ENCODE measurements at places on chromosomes 1 and 21.

GRCh38 chr21:42651515-42652401 is 1.7 kb upstream of the PDE9A start:
- no peak for DNase-seq

- DNase-seq, result no peak
Measured at GRCh38 chr1:221371705-221372104, 370.2 kb downstream of the DUSP10 start.

DNA sequence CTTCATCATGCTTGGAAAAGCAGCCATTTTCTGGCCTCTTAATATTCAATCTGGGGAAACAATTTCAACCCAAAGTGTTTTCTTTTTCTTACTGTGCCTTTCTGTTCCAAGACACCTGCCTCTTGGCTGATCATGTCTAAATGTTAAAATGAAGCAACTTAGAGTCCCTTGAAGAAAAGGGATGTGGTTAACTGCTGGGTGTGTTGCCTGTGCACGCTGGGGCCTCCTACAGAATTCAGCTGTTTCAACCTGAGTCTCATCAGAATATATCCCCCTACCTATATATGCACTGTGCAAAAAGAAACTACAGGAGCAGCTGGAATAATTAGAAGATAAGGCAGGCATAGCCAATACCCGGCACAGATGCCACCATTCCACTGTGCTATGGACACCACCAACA is 222.0 kb downstream of the OMA1 start:
- DNase-seq, result no peak

GRCh38 chr1:30780409-30780808 is 22.8 kb upstream of the LAPTM5 start:
- no peak for DNase-seq

- no peak for DNase-seq
Measured at GRCh38 chr1:58548371-58548770, 1.8 kb upstream of the OMA1 start.

DNA sequence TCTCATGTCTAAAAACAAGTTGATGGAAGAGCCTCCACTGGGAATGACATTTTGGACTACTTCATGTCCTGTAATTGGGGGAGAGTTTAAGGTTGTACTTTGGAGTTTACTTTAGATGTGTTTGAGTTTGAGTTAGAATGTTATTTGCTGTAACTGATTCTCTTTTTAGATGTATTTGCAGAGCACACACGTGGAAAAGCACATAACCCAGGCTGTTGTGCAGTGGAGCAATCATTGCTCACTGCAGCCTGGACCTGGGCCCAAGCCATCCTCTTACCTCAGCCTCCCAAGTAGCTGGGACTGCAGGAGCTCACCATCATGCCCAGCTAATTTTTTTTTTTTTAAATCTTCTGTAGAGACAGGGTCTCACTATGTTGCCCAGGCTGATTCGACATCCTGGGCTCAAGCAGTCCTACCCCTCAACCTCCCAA is 36.7 kb upstream of the SH3D21 start:
- DNase-seq, result no peak

GRCh38 chr1:45686015-45686287 is 382 bp downstream of the GPBP1L1 start:
- peak; percentile 41 for DNase-seq

DNA sequence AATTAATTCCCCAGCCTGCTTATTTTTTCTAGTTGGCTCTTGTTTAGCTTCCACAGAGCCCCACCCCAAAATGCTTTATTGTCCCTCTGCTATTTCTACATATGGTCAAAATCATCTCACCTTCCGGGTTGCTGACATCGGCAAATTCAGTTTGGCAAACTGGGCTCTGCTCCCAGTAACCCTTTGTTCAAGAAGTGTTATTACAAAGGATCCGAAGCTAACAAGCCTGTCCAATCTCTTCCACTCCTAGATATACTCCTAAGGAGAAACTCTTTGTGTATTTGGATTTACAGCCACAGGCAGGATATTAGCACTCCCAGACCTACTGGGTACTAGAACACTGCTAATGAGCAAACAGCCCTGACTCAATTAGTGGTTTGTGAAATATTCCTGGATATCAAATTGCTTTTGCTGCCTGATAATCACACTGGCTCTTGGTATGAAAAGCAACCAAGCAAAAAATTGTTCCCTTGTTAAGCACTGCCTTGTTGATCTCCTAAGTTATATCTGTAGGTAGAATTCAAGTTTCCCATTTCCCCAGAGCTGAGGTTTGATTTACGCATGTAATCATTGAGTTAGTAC is 4.0 kb downstream of the JUN start:
- no peak for DNase-seq

DNA sequence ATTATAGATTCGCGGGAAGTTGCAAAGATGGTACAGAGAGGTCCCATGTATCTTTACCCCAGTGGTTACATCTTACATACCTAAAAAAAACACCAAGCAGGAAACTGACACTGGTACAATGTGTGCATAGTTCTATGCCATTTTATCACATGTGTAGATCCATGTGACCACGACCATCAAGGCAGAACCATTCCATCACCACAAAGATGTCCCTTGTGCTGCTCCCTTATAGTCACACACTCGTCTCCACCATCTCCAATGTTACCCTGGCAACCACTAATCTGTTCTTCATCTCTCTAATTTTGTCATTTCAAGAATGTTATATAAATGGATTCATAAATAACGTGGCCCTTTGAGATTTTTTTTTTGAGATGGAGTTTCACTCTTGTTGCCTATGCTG is 156.9 kb upstream of the MAGI3 start:
- DNase-seq, result no peak

GRCh38 chr1:32350785-32351398 is 11.4 kb downstream of the FAM229A start:
- peak; percentile 72 for DNase-seq

DNA sequence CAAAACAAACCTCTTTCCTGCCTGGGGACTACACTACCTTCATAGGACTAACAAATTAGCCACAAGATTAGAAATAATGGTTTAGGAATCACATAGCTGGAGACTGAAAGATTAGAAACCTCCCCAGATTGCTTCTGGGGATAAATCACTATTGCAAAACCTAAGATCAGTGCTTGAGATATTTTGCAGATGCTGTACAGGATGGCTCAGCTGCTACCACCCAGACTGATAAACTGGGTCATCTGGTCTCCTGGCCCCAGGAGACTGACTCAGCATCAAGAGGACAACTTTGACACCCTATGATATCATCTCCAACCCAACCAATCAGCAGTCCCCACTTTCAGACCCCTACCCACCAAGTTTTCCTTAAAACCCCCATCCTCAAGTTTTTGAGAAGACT is 137.0 kb downstream of the LRRC53 start:
- no peak for DNase-seq

- DNase-seq, result no peak
Measured at GRCh38 chr21:34936883-34937563, 112.1 kb downstream of the RUNX1 start.

DNA sequence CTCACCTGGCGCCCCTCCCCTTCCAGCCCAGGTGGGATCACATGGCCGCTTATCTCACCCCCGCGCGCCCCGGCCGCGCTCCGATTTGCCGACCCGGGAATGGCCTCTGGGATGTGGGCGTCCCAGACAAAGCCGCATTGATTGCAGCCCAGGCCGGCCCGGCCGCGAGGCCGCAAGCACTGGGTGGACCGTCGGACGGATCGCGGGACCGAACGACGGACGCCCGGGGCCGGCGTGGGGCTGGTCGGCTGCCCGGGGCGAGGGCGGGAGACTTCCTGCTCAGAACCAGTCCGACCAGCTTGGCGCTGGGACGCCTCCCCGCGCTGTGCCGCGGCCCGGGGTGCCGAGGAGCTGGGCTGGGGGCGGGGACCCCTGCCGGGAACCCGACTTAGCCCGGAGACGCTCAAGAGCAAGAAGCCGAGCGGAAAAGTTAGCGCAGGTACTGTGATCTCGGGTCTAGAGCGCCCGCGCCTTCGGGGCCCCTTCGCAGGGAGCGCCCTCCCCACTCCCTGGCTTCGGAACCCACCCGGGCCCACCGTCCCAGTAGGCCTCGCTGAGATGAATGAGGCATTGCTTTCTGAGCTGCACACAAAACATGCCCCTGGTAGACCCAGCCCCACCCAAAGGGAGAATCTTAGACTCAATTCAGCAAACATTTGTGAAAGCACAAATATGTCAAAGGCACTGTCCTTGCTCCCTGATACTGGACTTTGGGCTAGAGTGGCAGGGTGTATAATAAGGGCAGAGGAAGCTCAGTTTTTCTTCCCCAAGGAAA is 415 bp upstream of the LAD1 start:
- no peak for DNase-seq

- no peak for DNase-seq
Measured at GRCh38 chr1:245682638-245683628, 528.1 kb downstream of the KIF26B start.

DNA sequence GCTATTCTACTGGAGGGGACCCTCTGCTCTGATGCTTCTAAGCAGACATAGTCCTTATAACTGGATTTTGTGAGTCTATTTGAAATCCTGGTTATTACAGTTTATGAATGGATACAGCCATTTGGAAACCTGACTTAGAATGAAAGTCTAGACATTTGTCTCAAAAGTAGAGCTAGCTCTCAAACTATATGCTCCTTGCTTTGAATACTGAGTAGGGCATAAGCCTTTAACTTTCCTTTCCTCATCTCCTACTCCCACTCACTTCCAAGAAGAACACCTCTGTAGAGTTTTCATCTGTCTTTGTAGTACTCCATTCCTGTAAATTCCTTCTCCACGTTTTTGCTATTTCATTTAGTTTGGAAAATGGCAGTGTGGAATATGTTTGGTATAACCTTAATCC is 9.0 kb upstream of the ARID1A start:
- no peak for DNase-seq

- DNase-seq, result no peak
Measured at GRCh38 chr1:110118636-110119396, 6.6 kb downstream of the UBL4B start.

All from stimulated activated CD4-positive, alpha-beta T cell treated with anti-CD3 and anti-CD28 coated beads, Interleukin-15, amount 100 ng/mL, for 1 hour (primary cell).